ENCODE measurements at places on chromosomes 1 and 21.

DNA sequence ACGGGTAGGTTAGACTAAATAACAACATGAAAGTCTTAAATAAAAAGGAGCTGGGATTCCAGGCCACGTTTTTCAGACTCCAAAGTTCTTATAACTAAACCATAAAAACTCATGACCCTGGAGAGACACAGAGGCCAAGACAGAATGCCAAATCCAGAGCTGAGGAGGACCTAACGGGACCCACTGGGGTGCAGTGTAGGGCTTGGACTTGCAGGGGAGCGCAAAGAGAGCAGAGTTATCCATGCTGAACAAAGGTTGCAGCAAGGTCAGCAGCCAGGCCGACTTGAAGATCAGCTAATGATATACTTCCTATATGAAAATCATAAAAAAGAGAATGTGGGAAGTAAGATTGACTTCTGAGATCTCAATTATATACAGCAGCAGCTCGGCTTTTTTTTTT, 237.1 kb downstream of the TM2D1 start:
- no peak for DNase-seq

DNA sequence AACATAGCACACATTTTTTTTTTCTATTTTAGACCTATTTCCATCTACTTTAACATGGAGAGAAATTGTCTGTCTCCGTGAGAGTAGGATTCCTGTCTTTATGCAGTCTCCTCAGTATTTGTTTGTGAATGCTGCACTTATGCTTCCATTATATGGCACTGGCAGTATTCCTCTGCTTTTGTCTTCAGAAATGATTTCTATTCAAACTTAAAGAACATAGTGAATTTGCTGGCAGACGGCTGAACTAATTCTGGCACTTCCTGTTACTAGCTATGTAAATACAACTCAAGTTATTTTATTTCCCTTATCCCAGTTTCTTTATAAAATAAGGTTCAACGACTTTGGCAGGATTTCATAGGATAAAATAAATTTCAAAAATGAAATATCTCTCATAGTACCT, 45.3 kb downstream of the KCTD3 start:
- no peak for DNase-seq

DNA sequence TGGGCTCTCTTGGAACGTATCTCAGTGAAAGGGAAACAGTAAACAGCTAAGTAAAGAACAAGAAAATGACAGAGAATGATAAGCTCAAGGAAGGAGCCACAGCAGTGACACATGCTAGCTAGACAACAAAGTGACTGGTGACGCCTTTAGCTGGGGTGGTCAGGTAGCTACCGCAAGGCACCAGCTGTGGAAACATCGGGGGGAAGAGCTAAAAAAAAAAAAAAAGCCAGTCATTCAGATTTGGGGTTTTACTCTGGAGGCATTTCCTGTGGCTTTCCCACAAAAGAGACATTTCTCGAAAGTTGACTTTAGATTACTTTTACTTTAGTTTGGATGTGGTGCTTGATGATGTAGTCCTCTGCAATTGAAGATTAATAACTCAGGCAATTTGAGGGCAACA, 2.1 kb downstream of the FHAD1 start:
- peak; percentile 7 for DNase-seq

DNA sequence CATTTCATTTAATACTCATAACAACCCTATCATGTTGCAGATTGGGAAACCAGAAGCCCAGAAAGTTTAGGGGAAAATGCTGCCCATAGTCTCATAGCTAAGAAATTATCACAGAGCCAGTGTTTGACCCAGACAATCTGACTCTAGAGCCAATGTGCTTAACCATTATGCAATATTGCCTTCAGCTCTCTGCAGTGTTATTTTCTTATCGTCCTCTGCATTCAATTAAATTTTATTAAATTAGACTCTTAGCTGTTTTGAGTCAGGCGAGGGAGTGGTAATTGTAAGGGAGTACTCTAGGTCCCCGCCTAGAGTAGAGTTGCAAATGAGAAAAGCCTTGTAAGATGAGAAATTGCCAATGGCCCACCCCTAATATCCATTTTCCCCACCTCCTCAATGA, 191.1 kb downstream of the TTLL7 start:
- no peak for DNase-seq

- peak; percentile 80 for DNase-seq
Measured at GRCh38 chr1:78715181-78715661, 65.6 kb downstream of the IFI44 start.

DNA sequence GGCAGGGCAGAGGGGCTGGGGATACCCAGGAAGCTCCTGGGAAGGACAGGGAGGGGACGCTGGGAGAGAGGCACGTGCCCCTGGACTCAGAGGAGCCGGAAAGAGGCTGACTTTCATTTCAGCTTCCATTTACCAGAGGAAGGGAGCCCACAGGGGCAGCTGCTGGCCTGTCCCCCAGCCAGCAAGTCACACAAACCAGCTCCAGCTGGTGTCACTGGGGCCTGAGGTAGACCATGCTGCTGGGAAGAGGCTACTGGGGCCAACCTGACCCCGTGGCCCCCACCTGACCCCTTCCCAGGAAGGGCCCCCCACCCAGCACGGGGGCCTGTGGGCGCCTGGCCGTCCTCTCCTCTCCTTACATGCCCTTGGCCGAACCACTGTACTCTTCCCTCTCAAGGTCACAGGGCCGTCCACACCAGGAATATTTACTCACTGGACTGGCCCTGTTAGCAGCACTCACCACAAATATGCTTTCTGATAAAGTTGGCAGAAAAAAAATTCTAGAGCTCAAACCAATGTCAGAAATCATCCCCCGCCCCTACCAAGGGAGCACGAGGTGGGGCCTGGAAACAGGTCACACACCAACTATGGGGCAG, 110.5 kb downstream of the CASZ1 start:
- peak; percentile 28 for DNase-seq

Measured in fibroblast of skin of back (primary cell).